Stimulated activated CD8-positive, alpha-beta memory T cell treated with anti-CD3 and anti-CD28 coated beads, Interleukin-4, amount 100 ng/mL, for 48 hours (primary cell): ENCODE measurements at places on chromosomes 16 and 17.

DNA sequence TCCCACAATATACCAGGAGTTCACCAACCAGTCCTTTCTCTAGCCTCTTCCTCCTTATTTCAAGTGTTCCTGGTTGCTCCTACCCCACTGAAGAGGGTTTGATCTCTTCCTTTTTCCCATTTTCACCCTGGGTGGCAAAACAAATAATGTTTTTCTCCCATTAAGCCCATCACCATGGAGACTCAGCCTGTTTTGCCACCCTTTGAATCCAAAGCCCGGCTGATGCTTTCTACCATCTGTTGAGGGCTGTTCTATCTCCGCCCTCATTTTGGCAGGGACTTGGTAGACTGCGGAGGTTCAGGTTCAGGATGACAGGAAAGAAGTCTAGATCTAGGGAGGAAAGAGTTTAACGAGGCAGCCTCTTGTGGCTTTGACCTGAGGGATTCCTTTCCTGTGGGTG, 2.6 kb downstream of the DNAH2 start:
- DNase-seq, result no peak

GRCh38 chr17:17425005-17425404, 51.8 kb upstream of the MED9 start:
- DNase-seq, result no peak

- no peak for DNase-seq
Measured at GRCh38 chr17:38334480-38335364, 9.0 kb downstream of the GPR179 start.

DNA sequence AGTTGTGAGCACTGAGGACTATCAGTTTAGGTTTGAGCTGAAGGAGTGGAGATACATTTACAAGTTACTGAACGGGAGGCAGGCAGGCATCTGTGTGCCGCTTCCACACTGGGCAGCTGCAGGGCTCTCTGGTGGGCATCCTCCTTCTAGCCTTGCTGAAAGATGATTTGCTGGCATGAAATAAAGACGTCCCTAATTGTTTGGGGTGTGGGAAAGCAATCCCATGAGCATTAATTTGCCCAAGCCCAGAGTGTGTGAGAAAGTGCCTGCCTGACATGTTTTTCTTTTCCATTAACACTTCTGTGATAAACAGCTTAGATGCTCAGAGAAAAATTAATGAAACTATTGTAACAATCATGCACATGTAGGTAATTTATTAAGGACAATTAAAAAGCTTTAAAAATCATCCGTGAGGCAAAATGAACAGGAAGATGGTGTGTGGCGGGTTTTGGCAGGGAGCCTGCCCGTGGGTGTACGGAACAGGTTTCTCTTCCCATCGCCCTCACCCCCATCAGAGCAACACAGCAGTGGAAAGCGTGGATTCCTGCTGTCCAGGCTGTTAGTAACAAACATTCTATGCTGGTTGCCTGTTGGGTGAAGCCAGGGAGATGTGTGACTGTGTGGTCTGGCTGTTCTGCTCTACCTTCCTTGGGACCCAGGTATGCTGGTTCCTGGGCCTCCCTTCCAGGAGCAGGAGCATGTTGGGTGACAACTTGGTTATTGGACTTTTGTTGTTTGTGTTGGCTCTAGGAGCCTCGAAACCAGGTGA, 191.9 kb downstream of the MSI2 start:
- no peak for DNase-seq

- peak; percentile 58 for DNase-seq
Measured at GRCh38 chr16:30028438-30029076, 2.5 kb downstream of the TLCD3B start.

GRCh38 chr16:23508589-23509440, 1.5 kb downstream of the GGA2 start:
- no peak for DNase-seq
